RPMI7951 (cell line): ENCODE measurements at places on chromosomes 11 and 22. TPM values are rescaled to one million over a fixed set of nuclear protein-coding genes. Genes with fewer than 3 reads are reported as not detected.
A peak's percentile ranks its signal among the peaks of the same experiment; 100 is the strongest.

DNA sequence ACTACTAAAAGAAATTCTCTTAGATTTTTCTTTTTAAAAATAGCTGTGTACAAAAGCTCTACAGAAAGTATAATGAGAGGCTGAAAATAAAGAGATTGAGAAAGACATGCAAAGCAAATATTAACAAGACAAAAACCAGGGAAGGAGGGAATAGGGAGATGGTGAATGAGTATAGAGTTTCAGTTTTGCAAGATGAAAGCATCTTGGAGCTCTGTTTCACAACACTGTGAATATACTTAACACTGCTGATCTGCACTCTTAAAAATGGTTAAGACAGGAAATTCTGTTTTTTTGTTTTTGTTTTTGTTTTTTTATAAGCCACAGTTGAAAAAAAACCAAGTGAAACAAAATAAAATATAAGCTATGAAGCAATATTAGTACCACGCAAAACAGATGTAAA is 5.5 kb downstream of the TMEM218 start:
- DNase-seq: no peak

DNA sequence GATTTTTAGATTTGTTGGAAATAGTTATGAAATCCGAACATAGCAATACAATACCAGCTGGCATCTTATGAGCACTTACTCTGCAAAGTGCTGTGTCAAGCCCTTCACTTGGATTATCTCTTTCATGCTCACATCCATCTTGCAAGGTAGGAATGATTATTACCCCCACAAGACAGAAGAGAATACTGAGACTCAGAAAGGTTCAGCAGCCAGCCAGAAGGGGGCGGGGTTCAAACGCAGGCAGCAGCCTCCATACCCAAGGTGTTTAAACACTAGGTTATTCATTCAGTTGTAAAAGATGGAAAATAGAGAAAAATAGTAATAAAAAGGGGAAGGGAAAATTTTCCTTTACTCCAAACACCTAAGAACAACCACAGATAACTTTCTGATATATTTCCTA is 158.5 kb downstream of the CCDC34 start:
- no peak for DNase-seq

DNA sequence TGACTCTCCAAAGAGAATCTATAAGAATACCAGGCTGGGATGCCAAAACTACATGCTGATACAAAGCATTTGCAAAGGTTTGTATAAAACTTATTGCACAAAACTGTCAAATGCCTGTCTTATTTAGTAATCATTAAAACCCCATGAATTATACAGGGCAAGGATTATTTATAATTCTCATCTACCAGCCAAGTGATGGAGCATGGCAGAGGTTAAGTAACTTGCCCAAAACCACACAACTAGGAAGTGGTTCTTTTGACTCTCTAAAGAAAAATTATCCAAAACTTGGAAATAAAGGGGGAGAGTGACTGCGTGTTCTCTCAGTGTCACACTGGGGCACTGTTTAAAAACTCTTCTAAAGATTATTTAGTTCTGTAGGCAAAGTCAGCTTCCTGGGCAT is 17.4 kb upstream of the CLMP start:
- no peak for DNase-seq

GRCh38 chr11:36602135-36602534 is 4.1 kb upstream of the RAG2 start:
- no peak for DNase-seq

DNA sequence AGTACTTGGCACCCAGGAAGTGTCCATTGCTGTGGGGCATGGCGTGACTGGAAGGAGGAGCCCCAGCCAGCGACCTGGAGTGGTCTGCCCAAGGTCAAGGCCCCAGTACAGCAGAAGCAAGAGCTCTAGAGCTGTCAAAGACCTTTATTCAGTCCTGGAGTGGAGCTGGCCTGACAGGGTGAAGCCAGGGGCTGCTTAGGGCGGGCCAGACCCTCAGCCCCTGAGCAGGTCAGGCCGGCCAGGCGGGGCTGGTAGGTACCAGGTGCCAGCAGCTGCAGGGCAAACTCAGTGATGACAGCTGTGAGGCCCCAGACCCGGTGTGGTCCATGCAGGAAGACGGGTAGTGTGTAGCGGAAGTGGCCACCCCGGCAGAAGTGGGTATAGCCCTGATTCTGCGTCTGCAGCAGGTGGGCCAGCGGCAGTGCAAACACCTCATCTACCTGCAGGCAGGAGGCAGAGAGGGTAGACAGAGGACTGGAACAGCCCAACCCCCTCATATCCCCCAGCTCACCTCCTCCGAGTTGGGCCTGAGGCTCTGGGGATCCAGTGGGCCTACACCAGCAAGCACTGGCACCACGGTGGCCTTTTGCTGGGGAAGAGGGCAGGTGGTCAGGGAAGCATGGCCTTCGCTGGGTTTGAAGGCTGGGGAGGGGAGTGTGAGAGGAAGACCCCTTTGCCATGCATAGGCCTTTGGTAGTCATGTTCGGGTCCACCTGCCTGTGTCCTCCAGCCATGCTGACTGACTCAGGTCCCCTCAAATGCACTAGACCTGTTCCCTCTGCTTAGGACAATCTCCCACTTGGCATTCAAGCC is 1.7 kb downstream of the NUDT8 start:
- DNase-seq: no peak

DNA sequence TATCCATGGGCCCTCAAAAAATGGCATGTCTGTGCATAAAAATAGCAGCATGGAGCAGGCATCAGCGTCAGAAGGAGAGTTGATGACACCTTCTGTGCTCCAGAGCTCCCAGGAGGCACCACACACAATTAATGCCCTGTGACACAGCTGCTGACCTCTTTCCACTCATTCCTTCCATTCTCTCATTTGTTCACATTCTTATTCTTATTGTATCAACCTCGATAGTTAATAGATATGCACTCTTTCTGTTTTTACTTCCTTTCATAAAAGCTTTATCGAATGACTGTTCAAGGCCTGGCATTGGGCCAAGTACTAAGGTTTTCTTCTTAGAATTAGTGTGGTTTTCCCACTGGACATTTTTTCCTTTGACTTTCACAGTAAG is 266.0 kb upstream of the MTNR1B start:
- peak; percentile 12 for DNase-seq

- DNase-seq: peak; percentile 81
These were observed 1.7 kb upstream of the TXNRD2 start for GRCh38 chr22:19943082-19944026.

GRCh38 chr11:65709661-65710060 is 2.4 kb upstream of the KAT5 start:
- DNase-seq: peak; percentile 44

DNA sequence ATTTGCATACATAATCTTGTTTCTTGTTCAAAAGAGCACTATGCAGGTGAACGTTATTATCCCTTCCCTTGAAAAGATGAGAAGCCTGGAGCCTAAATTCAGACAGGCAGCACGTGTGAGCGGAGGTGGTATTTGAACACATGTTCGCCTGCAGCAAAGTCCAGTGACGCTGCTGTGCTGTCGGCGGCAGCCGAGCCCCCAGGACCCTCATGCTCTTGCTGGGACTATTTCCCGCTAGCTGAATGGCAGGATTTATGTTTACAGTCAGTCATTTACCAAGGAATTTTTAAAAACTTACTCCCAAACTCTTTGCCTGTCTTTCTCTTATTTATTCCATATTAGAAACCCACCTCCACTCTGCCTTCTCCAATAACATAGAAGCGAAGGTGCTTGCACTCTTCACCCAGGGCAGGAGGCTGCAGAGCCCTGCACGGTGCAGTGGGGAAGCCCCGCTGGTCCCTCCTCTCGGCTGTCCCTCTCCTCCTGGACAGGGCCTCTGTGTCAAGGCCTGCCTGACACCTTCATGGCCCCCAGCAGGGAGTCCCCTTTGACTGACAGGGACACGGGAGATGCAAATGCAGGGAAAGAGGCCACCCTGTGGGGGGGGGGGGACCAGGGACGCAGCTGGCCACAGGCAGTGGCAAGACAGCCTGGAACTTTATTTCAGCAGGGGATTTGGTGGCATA is 528.5 kb upstream of the B3GAT1 start:
- DNase-seq: no peak

- no peak for DNase-seq
These were observed 84.2 kb downstream of the ZNF280B start for GRCh38 chr22:22424210-22424800.

- no peak for DNase-seq
These were observed 98.5 kb downstream of the RASSF10 start for GRCh38 chr11:13107544-13108044.

- DNase-seq: no peak
These were observed 8.2 kb upstream of the PC start for GRCh38 chr11:66966351-66966750.

DNA sequence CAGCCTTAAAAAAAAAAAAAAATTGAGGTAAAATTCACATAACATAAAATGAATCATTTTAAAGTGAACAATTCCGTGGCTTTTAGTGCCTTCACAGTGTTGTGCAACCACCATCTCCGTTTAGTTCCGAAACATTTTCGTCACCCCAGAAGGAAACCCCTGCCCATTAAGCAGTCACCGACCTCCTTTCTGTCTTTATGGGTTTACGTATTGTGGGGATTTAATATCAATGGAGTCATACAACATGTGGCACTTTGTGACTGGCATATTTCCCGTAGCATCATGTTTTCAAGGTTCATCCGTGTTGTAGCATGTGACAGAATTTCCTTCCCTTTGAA is 65.5 kb downstream of the BCR start:
- DNase-seq: no peak

DNA sequence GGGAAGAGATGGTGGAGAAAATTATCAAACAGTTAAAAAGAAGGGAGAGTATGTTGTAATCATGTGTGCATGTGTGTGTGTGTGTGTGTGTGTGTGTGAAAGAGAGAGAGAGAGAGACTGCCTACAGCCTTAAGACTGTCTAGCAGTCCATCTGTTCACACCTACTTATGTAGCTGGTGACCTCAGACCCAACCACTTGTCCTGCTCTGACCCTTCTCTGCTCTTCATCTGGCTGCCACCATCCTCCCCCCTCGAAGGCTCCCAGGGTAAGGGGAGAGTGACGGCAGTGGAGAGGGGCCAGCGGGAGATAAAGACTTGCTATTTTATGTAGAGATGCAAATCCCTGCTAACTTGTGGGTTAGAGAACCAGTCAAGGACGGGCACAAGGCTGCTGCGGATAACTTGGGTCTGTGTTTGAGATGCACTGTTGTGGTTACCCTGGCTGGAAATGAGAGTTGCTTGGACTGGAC is 24.9 kb upstream of the GRAMD1B start:
- no peak for DNase-seq

GRCh38 chr11:17508306-17508705 is 31.7 kb upstream of the ABCC8 start:
- DNase-seq: no peak

GRCh38 chr11:118628432-118628831 is 21.0 kb downstream of the PHLDB1 start:
- no peak for DNase-seq

DNA sequence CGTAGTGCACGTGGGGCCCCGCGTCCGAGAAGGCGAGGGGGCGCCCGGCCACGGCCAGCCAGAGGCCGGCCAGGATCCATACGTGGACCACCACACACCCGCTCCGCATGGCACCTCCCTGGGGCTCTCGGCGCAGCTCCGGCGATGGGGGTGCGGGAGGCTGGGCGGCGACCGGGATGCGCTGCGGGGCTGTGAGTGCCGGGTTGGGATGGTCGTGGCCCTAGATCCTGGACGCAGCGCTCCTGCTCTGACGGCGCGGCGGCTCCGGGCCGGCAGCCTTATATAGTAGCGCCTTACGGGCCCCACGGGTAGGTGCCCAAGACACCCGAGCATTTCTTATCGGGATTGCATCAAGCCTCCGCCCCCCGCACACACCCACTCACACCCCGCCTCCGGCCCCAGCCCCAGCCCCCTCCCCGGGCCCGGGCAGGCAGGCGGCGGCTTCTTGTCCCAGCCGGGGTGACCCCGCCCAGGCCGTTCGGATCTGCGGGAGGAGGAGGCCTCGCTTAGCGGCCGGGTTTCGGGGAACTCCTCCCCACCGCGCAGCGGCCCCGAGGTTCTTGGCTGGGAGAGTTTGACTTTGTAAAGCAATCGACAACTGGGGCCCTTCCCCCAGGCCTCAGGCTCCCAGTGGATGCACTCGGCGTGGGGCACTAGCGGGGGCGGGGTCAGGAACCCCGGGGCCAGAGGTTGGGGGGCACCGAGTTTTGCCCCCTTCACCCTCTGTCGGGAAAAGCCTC is at the start of gene FGF19:
TSS of gene FGF19 (minus strand) at position 255 of the 740 bp plus-strand sequence. CDS start at position 109, 146 bp downstream.
- no peak for DNase-seq

GRCh38 chr11:5608808-5609207 is 12.4 kb downstream of the TRIM6 start:
- no peak for DNase-seq

DNA sequence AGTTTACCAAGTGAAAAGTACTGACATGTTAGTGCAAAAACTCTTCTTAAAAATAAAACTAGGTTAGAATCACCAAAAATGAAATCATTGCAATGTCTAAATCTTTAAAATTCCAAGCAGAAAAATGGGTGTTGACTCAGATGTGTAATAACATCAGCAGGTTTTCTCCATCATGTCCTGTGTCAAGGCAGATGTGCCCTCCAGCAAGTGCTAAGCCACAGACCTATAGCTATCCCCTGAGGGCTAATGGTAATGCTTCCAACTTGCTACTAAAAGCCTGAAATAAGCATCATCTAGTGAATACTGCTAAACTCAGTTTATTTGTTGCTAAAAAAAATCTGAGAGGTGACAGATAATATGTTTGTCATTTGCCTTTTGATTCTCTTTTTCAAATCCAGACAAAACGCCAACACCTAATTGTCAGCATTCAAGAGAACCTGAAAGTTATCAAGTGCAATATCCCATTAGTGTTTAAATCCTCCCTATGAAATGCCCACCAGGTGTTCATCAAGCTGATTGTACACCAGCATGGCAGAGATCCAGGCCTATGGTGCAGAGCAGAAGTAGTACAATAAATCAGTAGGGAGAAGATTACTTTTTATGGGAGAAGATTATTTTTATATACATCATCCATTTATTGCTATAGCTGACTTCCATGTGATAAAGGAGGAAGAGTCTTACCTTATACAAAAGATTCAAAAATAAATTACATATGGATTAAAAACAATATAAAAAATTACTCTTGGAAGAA is 55.1 kb upstream of the SYT9 start:
- no peak for DNase-seq

DNA sequence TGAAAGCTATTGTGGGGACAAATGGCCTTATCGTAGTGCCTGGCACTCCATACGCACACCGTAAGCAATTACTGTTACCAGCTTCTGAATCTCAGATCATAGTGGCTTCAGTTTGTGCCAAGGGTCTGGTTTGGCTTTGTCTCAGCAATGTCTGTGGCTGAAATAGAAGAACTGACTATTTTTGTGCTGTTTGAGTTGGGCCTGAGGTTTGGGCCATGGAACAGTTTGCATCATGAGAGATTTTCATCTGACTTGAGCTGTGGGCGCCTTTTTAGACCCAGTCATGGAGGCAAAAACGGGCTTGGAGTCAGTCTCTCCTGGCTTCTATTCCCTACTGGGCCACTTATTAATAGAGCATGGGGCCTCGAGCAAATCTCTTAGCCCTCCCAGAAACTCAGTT is 121.1 kb upstream of the CRYBB3 start:
- DNase-seq: no peak

Gene OTOG
- not detected in 2 replicates for total RNA-seq

Gene PIH1D2
- total RNA-seq: 5.9 and 6.4 TPM in 2 replicates

Gene VPREB3
- total RNA-seq: not detected in 2 replicates

Gene C22orf31
- not detected in 2 replicates for total RNA-seq

Gene ART1
- not detected in 2 replicates for total RNA-seq

Gene MS4A12
- not detected in 2 replicates for total RNA-seq

Gene DGAT2
- total RNA-seq: 2.4 TPM in 2 replicates

Gene CCDC87
- total RNA-seq: 0.10 and 0.84 TPM in 2 replicates

Gene WT1
- 7.8 and 11.5 TPM in 2 replicates for total RNA-seq

Gene DPAGT1
- 41.6 and 44.0 TPM in 2 replicates for total RNA-seq

Gene OR5B21
- total RNA-seq: not detected in 2 replicates

Gene MS4A7
- not detected in 2 replicates for total RNA-seq

Gene ZNF408
- total RNA-seq: 3.9 and 4.7 TPM in 2 replicates

Gene KIF18A
- 46.8 and 57.3 TPM in 2 replicates for total RNA-seq

Gene DNAJB7
- total RNA-seq: not detected in 2 replicates
